ENCODE measurements at places on chromosomes 16 and 17.

- no peak for DNase-seq
Observed at GRCh38 chr16:51383909-51384308, 232.8 kb upstream of the SALL1 start.

- no peak for DNase-seq
Observed at GRCh38 chr17:77901481-77901880, 57.0 kb upstream of the TNRC6C start.

DNA sequence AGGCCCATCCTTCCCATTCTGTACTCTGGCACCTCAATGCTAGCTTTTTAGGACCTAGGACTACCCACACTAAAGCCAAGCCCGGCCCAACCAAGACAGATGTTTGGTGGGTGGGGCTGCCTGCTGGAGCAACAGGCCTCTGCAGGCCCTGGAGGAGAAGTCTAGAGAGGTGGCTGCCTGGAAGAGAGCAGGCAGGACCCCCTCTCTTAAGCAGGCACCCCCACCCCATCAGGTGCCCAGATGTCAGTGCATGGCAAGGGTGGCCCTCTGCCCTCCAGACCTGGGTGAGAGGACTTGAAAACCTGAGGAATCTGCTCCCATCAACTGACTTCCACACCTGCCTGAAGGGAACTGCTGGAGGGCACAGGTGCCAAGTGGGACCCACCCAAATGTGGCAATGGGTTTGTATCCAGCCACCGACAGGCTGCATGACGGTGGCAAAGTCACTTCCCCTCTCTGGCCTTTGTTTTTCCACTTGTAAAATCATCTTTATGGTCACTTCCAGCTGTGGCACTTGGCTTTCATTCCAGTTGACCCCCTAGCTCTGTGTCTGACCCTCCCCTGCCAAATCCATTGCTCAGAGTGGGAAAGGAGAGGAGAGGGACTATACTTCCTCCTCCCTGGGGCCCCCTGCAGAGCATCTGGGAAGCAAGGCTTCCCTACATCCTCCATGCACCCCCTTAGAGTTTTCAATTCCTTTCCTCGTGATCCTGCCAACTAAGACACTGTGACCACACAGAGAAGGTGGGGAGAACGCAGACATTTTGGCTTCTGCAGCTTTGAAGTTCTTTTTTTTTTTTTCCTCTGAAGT is 1.7 kb upstream of the STAT5A start:
- no peak for DNase-seq

- no peak for DNase-seq
Observed at GRCh38 chr16:81770008-81770407, 9.1 kb upstream of the PLCG2 start.

Data from fibroblast of skin of left biceps (primary cell).